Right lobe of liver (tissue), 6 donors: ENCODE measurements at places on chromosomes 3 and 15.

DNA sequence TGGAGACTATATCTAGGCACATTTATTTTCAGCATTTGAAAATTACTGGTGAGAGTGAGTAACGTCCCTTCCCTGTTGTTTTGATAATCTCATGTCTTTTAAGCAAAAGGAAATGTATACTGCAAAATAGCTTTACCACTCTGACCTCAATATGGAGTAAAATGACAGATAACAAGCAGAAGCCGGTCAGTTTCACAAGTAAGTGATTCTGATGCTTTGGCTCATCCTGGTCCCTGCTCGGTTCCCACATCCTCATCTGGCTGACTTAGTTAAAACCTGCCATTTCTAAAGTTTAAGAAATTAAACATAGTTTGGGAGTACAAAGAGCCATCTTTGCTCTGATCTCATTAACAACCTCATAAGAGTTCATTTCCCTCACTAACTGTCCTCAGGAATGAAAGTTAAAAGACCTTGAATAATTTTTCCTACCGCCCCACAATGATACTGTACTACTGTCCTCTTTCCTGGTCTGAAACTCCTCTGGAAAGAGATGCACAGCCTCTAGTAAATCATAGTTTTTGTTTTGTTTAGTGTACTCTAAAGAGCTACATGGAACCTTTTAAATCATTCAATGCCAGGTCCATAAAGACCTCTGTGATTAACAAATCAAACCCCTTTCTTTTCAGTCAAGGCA is 72.3 kb upstream of the ICE2 start:
- DNase-seq = no peak

DNA sequence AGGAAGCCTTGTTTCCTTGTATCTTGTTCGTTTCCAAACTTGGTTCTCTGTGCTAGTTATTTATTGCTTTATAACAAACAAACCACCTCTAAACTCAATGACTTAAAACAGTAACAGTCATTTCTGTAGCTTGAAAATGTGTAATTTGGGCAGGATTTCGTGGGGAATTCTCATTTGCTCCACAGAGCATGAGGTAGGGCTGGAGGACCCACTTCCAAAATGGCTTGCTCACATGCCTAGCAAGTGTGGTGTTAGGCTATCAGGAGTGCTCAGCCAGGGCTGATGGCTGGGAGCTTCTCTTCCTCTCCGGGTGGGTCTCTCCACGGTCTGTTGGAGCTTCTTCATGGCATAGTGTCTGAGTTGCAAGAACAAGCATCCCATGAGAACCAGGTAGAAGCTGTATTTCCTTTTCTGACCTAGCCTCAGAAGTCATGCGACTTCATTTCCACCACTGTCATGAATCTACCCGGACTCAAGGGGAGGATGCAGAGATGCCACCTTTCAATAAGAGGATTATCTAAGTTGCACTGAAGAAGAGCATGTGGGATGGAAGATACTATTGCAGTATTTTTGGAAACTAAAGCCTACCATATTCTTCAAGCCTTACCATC is 8.2 kb upstream of the TNIK start:
- DNase-seq = no peak

- no peak for DNase-seq
These were observed 54.9 kb downstream of the CCNL1 start for GRCh38 chr3:157104928-157105652.

DNA sequence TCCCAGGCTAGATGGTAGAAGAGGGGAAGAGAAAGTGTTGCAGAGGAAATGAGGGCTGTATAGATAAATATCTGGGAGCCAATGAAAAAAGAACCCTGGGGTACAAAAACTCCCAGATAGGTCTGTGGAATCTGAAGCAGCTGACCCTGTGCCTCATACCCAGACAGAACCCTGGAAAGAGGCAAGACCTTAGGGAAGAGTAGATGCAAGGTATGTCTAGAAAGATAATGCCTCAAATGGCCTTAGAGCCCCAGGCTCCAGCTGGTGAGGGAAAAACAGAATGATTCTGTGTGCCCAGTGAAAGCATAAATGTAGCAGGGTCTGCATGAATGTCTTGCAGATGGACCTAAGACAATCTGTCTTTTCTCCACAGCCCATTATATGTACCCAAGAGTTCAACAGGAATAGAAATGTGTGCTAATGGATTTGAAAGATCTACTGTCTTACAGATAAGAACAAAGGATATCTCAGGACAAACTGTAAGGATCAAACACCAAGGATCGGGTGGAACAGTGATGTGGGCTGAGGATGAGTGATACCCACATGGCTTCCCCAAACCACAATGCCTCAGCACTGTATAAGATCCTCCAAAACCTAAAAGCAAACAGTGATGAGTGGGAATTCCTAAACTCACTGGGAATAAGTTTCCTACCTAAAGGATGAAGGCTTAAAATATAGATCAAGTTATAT is 58.8 kb downstream of the NCEH1 start:
- DNase-seq = no peak

DNA sequence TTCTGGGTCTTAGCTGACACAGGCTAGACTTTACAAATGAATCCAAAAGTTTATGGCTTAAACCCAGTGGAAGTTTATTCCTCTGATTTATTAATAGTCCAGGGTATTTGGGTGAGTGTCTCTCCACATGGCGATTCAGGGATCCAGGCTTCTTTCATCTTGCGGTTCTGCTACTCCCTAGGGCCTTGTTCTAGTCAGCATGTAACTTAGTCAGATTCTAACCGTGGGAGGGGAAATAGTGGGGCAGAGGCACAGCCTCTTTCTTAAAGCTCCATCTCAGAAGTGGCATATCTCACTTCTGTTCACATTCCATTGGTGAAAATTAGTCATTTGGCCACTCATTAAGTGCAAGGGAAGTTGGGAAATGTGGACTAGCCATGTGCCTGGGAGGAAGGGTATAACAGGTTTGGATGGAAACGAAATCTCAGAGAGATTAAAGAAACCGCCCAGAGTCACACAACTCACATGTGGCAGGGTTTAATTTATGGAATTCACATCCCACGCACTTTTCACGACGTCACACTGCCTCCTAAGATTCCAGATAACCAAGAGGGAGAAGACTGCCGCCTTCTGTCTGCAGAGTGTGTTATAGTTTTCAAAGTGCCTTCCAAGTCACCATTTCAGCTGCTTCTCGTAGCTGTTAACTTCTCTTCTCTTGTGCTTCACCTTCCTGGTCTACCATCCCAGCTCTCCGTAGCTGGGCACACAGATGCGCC is 11.4 kb upstream of the RASGRF1 start:
- no peak for DNase-seq

- no peak for DNase-seq
These were observed 298.3 kb downstream of the MEX3B start for GRCh38 chr15:81747482-81747881.

- no peak for DNase-seq
These were observed 7.3 kb upstream of the FURIN start for GRCh38 chr15:90860942-90861675.
